ENCODE measurements at places on chromosomes 11 and 22.

DNA sequence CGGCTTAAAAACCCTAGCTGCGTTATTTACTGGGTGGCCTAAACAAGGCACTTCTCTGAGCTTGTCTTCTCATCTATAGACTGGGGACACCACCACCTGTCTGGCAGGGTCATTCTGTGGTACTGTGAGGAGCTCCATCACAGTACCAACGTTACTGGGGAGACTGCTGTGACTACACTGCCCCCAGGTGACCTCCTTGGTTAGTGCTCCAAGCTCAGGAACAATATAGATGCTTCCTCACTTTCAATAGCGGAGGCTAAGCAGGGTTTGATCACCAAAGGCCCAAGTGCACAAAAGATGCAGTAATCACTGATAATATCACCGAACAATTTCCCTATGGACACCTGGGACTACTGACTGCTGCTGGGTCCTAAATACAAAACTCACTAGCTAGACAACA lies 18.8 kb downstream of the PRPF19 start:
- no peak for DNase-seq

DNA sequence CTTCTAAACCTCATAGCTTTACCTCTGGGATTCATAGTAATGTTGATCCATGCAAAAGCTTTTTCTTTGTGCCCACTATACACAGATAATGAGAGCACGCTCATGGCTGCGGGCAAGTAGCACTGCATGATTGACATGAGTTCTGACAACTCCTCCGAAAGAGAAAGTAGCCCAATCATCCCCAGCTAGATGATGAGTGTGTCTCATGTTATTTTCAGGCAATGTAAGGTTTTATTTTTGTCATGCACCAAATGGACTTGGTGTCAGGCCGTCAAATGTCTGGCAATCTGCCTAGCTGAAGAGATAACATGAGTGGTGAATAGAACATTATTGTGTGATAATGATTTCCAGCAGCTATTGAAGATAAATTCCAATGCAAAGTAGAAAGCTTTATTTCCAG lies 662.6 kb downstream of the NTM start:
- no peak for DNase-seq

- no peak for DNase-seq
Observed at GRCh38 chr11:107682171-107682570, 29.7 kb downstream of the SLN start.

DNA sequence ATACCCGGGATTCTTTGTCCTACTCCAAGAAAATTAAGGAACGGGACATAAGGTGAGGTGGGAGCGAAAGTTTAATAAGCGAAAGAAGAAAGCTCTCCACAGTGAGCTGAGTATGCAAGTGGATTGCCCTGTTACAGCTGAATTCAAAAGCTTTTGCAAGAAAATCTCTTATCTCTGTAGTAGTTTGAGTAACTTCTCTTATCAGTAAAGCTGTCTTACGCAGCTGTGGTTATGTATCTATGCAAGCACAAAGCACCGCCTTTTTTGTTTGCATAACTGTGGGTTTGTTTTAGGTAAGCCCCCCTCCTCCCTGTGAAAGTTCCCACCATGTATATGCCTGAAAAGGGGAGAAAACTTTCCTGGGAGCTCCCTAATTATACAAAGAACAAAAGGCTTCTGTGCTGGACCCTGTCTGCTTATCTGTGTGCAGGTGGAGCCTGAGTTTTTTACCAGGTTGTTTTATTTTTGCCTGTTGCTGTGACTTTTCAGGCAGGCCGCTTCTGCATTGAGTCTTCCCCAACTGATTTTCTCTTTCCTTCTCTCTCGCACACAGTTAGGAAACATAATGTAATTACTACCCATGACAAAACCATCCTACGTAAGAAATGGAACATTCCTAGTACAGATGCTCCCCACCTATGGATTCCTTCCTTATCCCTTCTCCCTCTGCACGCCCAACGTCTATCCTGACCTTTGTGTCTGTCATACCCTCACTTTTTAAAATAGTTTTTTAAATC lies 837 bp upstream of the PLAAT5 start:
- DNase-seq = no peak

DNA sequence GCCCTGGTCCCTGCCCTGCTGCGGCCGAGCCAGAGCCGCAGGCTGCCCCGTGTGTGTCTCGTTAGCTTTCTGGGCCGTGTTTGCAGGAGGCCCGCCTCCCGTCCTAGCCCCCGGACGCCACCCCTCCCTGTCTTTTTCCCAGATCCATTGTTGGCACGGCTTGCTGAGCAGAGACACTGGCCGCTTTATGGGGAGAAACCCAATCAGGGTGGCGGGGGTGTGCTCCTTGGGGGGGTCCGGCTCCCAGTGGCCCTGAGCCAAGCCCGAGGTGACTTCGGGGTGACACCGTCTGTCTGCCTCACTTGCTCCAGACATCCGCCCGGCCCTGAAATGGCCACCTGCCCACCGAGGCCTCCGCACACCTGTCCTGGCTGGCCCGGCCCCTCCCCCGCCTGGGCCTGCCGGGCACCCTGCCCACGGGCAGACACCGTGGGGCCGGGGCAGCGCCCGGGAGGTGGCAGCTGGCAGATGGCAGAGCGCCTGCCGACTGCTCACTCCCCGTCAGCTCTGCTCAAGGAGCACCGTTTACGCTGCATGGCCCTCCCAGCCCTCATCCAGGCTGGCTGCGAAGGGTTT lies 43.1 kb upstream of the PPARA start:
- DNase-seq = no peak

DNA sequence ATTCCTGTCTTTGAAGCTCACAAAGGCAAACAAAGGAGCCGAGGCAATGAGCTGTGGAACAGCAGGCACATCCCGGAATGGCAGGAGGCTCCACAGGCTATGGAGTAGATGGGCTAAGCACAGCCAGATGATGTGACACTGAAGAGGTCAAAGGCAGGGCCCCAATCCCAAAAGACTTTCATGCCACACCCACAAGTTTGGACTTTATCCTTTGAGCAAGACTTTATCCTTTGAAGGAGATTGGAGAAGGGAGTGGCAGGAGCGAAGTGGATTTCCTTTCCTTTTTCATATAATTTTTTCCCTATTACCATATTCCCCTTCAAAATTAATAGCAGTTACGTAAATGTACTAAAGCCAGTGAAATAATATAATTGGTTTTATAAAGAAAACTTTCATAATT lies 379.4 kb downstream of the CADM1 start:
- DNase-seq = no peak

- DNase-seq = no peak
Observed at GRCh38 chr11:14015711-14016110, 53.2 kb downstream of the SPON1 start.

- peak; percentile 77 for DNase-seq
Observed at GRCh38 chr11:128772814-128773213, 78.9 kb downstream of the FLI1 start.

- peak; percentile 75 for DNase-seq
Observed at GRCh38 chr11:66081505-66081904, 11.4 kb downstream of the PACS1 start.

DNA sequence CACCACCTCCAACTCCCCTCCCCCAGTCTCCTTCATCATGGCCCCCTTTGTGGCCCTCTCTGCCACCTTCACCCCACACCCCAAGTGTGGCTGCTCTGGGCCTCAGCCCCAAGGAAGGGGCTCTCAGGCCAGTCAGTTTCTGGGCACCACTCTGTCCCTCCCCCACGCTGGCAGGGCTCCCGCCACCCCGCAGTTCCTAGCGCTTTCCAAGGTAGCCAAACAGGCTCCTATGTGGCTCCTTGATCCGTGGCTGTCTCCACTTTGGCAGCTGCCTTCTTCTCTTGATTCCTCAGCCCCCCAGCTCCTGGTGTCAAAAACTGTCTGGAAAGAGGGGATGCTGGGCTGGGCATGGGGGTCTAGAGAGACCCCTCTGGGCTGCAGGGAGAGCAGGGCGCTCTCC lies 10.4 kb upstream of the CACNA1I start:
- DNase-seq = no peak

- DNase-seq = no peak
Observed at GRCh38 chr11:62654297-62654696, 1.2 kb upstream of the INTS5 start.

DNA sequence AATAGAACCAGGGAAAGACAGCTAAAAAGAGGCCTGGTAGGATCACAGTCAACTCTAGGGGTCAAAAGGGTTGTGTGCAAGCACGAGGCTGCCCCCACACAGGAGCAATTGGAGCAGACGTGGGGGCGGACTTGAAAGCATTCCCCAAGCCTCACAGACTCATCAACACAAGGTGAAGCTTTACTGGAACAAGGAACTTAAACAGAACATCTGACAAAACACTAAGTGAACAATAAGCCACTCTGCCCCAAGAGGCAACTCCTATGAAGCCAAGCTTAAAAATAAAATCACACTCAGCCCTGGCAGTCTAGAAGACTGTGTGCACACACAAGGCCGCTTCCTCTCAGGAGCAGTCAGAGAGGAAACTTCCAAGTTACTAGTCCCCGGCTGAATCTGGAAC lies 32.2 kb upstream of the TEAD1 start:
- no peak for DNase-seq

GRCh38 chr22:40553014-40553554 lies 83.4 kb downstream of the MRTFA start:
- no peak for DNase-seq

DNA sequence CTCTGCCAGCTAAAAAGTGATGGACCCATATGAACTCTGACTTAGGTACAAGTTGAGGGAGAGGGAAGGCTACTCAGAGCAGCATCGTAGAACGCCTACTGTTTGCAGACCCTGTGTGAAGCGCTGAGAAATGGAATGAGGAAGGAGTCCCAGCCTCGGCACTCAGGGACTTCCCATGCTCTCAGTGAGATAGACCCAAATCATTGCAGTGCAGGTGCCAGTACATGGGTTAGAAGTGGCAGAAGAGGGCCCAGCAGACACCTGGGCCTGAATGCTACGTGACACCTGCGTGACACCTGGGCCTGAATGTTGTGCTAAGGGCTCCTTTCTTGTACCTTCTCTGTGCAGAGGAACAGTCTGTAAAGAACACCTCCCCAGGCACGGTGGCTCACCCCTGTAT lies 2.6 kb upstream of the PDGFB start:
- no peak for DNase-seq

- DNase-seq = no peak
Observed at GRCh38 chr11:124090996-124091395, 24.3 kb upstream of the VWA5A start.

DNA sequence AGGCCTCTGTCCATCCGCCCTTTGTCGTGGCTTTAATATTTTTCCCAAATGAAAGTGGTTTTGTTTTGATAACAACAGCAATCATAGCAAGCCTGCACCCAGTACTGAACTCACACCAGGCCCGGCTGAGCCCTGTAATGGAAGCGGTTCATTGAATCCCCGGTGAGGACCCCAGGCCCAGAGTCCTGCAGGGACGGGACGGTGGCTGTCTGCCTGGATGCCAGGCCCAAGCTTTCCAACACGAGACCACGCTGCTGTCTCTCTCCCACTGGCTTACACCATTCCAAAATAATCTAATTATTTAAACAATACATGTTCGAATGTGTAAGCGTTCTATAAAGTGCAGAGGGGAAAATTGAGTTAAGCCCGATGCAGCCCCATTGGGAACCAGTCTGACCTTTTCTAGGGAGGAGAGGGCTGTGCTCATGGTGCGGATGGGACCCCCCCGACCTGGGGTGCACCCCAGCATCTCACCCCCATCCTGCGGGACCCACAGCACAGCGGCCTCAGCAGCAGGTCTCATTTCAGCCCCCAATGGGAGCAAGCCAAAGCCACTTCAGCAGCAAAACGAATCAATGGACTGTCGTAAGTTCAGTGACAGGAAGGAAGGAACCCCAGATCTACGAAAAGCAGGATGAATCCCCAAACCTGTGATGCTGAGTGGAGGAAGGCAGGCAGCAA lies 1046.9 kb downstream of the BRD1 start:
- DNase-seq = no peak

DNA sequence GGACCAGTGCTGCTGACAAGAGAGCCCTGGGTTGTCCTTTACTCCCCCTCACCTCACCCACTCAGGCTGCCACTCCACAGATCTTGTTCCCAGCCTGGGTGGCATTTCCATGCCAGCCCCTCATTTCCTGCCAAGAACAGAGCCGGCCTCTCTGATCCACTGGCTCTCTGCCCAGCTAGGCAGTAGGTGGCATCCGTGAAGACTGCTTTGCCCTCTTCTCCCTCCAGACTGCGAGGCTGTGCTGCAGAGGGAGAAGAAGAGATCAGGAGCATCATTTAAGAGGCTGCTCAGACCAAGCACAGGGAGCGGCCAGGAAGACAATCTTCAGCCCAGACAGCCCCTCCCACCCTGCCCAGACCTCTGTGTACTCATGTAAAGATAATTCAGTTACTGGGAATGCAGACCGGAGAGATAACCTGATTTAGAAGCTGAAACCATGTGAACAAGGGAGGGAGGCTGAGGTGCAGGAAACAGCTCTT lies 126.9 kb upstream of the NCAM1 start:
- DNase-seq = no peak

GRCh38 chr11:73358071-73358470 lies 18.1 kb upstream of the RELT start:
- DNase-seq = no peak

- DNase-seq = no peak
Observed at GRCh38 chr22:35498026-35498800, 42.4 kb upstream of the RASD2 start.

DNA sequence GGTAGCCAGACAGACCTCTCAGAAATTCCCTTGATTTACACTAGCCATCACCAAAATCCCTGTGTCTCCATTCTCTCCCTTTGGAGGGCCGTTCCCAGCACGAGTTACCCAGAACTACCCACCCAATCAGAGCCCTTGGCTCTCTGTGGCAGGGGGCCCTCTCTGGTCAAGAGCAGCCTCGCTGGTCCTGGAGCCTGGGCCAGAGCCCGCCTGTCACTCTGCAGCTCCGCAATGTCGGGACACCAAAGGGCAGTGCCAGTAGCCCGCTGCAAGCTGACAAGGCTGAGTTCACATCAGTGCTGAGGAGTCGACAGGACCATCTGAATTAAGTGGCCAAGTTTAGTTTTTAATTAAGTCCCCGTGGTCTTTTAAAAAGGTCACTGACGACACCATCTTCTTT lies 241.6 kb downstream of the ST3GAL4 start:
- no peak for DNase-seq

- no peak for DNase-seq
Observed at GRCh38 chr11:93482556-93482955, 60.6 kb downstream of the SMCO4 start.

- DNase-seq = peak; percentile 45
Observed at GRCh38 chr22:48198489-48199459, 1436.3 kb downstream of the TBC1D22A start.

All from activated CD8-positive, alpha-beta memory T cell treated with anti-CD3 and anti-CD28 coated beads for 24 hours (primary cell).